ENCODE measurements at places on chromosomes 12 and 14.
A peak's percentile ranks its signal among the peaks of the same experiment; 100 is the strongest.

DNA sequence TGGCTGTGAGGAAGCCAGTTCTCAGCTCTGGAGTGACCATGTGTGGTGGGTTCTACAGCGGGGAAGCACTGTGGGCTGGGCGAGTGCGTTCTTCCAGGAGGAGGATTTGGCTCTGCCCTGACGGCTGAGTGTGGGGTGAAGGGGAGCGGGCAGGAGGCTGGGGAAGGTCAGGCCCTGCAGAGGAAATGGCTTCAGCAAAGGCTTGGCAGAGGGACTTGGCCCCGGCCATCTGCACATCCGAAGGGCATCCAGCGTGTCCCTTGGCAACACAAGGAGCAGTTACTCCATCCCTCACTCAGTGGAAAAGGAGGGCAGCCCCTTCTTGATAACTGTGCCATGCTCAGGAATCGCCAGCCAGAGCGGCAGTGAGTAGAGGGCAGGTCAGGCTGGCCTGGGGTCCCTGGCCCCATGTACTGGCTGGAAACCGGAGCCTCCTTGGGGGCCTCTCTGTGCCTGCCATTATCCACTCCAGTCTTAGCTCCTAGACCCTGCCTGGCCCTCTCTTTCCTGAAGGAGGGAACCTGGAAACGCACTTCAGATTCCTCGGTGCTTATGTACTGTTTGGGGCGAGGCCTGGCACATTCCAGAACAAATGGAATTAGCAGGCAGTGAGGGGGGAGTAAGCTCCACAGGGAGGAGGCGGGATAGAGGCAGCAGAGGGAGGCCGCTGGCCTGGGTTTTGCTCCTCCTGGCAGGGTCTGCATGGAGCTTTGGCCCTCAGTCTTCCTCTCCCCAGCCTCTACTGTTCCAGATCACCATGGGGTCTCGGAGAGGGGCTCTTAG is 133.6 kb upstream of the NCOR2 start:
- DNase-seq, result no peak

- DNase-seq, result no peak
These were observed 17.9 kb upstream of the KRT86 start for GRCh38 chr12:52256584-52256935.

DNA sequence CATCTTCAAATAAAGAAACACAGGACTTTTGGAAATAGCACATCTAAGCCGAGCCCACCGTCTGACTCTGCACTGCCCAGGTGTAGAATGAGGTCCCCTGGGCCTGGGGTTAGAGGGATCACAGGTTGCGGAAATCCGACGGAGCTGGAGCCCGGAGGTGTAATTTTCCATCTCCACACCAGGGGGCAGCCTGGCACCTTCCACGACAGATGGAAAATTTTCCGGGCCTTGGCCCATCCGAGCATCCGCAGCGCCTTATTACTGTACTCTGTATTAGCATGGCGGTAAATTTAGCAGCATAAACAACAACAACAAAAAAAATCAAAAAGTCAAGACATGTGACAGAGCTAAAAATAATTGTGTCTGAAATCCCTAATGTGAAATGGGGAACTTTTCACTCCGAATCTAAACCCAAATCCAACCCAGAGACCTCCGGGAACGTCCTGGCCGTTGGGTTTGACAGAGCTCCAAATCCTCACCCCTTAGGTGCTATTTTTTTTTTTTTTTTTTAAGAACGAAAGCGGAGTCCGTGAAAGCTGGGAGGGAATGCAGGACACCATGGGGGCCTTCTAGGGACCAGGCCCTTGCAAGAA is 93.9 kb downstream of the KSR2 start:
- DNase-seq, result no peak

DNA sequence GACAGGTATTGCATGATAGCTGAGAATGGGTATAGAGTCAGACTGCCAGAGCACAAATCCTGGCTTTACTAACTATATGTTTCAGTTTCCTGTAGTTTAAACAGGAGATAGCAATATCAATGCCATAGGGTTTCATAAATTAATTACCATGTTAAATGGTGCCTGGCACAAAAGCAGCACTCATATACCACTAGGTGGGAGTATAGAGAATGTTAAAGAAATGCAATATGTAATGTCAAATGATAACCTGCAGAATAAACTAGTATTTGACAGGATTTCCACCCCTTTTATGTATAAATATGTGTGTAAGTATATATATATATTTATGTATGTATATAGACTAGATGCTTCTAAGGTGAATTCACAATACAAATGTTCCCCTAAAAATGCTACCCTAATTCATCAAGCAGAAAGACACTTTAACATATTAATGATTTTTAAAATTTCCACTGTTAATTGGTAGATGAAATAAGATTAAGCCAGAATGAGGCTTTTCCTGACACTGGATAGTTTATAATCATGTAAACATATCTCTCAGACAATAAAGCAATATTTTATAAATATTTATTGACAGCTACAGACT is 8.6 kb downstream of the WDR89 start:
- peak; percentile 13 for DNase-seq

DNA sequence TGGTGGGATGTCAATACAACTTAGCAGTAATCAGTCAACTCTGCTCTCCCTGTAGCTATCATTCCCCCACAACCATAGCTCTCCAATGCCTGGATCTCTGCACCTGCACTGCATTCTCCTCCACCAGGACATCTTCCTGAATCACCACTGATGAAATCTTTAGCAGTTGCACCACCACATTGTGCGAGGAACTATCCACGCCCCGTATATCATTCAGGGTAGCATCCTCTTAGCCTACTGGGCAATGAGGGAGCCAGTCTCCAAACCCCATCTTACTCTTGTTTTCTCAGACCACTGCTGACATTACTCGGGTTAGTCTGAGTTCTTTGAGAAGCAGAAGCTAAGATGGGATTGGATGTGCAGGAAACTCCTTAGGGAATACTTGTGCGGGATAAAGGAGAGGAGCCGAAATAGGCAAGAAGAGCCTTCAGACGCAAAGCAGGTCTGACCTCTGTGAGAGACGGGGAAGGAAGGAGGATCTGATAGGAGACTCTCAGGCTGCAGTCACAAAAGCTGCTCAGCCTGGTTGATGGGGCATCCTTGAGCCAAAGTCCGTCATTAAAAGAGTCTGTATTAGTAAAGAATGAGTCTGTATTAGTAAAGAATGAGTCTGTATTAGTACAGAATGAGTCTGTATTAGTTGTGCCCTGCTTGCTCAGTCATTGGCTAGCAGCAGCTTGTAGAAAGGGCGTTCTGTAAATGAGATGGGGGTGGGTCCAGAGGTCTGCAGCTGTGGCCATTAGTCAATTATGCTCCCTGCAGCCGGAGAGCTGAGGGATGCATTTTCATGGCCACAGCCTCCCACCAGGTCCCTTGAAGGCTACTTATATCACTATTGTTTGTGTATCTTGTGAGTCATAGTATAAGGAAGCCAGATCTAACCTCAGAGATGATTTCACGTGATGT is 49.6 kb upstream of the RASSF3 start:
- DNase-seq, result no peak

Data from NCI-H2081 treated with DMSO at 0.1 percent for 48 hours (cell line).